ENCODE measurements at places on chromosomes 6 and 20.
A peak's percentile ranks its signal among the peaks of the same experiment; 100 is the strongest.

DNA sequence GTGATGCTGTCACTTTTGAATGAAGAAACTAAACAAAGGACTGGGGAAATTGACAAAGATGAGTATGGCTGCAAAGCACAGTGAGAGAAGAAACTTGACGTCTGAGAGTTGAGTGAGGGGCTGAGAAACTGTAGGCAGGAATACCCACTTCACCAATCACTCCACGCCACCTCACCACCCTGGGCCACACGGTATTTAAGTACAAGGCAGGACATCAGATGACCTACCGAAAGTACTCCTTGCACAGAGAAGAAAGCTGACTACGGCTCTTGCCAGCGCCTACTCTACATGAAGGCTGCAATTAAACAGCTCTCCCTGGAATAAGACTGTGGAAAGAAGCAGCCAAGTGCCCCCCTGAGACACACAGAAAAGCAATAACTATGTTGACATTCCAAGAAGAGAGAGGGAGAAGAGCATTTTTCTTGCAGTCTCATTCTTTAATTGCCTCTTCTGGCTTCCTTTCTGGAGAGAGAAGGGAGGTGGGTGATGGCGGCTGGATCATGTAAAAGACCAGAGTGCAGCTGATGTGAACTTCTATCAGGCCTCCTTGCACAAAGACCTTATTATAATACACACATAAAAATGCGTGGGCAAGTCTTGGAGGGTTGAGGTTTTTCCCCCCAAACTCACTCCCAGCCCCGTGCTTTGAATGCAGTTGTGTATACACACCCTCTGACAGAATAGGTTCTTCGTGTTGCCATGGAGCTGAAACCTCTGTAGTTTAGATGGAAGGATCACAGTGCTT is 44.6 kb downstream of the HIVEP2 start:
- DNase-seq = no peak

GRCh38 chr6:7267071-7267465 is 45.9 kb downstream of the SSR1 start:
- DNase-seq = no peak

GRCh38 chr6:30689985-30690384 is 799 bp downstream of the NRM start:
- no peak for DNase-seq

GRCh38 chr6:113052506-113052905 is 705.4 kb downstream of the RFPL4B start:
- DNase-seq = no peak

GRCh38 chr20:35497780-35498189 is 31.7 kb downstream of the C20orf173 start:
- no peak for DNase-seq

GRCh38 chr6:106510090-106510970 is 119.0 kb downstream of the RTN4IP1 start:
- no peak for DNase-seq

DNA sequence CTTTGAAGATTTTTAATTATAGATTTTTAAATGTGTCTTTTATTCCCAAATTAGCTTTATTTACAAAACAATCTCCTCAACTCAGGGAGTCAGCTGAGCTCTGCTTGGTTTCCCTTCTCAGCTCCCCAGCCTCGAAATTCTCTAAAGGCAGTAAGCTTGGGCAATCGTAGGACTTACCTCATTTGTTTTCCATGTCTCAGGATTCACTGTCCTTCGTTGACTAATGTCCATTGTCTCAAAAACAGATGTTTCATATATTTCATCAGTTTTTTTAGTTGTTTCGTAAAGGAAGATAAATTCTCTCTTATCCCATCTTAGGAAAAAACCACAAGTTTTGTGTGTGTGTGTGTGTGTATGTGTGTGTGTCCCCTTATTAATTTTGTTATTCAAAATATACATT is 102.2 kb upstream of the ADGRF1 start:
- no peak for DNase-seq

GRCh38 chr6:37209461-37210205 is 39.7 kb downstream of the PIM1 start:
- DNase-seq = no peak

DNA sequence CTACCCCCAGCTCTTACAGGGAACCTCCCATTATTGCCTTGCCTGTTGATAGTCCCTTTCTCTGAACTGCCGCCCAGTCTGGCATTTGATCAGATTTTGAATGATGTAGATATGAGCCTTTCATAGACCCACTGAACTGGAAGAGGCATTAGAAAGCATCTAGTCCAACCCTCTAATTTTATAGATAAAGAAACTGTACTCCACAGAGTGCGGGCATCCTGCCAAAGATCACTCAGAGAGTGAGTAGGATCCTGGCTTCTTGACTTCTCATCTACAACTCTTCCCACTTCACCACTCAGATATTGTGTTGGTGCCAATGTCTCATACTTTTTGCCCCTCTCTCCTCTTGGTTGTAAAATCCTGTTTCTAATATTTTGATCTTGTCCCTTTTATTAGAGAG is 179.2 kb upstream of the BMP2 start:
- no peak for DNase-seq

GRCh38 chr6:15152700-15153099 is 93.2 kb upstream of the JARID2 start:
- no peak for DNase-seq

DNA sequence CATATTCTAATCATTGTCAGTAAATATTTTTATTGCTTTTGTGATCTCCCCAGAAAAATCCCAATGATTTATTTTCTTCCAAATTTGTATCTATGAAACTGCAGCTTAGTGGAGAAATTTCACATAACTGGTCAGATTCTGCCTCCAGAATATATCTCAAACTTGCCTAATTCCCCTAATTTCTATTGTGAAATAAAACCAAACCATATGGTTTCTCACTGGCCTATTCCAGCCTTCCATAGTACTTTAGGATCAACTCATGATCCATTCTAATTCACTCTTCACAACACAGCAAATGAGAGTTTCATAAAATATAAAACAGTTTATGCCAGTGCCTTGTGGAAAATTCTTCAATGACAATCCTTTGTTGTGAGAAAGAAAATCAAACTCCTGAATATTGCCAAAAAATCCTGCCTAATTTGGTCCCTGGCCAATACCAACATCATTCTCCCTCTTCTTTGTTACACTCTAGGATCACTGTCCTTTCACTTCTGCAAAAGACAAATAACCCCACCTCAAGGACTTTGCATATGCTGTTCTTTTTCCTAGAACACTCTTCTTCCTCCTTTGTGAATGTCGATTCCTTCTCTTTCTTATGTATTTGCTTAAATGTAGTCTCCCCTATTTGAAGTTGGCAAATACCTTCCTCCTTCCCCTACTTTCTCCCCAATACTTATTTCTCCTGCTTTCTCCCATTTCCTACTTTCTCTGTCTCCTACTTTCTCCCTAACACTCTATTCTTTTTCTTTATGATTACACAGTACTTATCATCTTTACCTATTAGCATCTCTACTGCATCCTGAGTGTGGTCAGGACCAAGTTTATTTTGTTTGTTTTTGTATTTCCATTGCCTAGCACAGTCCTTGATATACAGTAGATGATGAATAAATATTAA is 587.5 kb downstream of the RFPL4B start:
- DNase-seq = no peak

DNA sequence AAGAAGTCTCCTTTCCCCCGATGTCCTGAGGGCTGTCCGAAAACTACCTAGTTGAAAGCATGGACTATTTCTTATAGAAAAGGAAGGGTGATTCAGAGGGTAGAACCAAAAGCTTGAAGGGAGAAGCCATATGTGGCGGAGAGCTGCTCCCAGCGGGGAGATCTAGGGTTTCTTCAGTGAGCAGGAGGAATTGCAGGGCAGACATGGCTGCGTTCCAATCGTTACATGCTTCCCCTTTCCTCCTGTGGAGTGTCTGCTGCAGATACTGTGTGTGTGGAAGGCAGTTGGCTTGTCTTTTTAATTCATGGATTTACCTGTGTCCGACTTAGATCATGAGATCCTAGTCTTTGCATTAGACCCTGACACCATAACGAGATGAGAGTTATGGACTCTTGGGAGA is 799.5 kb downstream of the QKI start:
- no peak for DNase-seq

- no peak for DNase-seq
Observed at GRCh38 chr6:41428996-41429421, 93.6 kb downstream of the NCR2 start.

DNA sequence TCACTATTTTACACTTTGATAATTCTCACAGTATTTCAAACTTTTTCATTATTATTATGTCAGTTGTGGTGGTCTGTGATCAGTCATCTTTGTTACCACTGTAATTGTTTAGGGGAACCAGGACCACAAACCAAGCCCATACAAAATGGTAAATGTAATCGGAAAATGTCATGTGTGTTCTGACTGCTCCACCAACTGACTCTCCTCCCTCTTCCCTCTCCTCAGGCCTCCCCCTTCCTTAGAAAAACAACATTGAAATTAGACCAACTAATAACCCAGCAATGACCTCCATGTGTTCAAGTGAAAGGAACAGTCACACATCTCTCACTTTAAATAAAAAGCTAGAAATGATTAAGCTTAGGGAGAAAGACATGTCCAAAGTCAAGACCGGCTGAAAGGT is 63.8 kb downstream of the GMDS start:
- no peak for DNase-seq

- DNase-seq = no peak
Observed at GRCh38 chr6:90442366-90442765, 144.5 kb downstream of the MAP3K7 start.

DNA sequence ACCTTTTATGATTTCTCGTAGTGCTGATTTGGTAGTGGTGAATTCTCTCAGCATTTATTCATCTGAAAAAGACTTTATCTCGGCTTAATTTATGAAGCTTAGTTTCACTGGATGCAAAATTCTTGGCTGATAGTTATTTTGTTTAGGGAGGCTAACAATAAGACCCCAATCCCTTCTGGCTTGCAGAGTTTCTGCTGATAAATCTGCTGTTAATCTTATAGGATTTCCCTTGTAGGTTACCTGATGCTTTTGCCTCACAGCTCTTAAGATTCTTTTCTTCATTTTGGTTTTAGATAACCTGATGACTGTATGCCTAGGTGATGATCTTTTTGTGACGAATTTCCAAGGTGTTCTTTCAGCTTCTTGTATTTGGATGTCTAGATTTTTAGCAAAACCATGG is 388.7 kb downstream of the UTRN start:
- no peak for DNase-seq

DNA sequence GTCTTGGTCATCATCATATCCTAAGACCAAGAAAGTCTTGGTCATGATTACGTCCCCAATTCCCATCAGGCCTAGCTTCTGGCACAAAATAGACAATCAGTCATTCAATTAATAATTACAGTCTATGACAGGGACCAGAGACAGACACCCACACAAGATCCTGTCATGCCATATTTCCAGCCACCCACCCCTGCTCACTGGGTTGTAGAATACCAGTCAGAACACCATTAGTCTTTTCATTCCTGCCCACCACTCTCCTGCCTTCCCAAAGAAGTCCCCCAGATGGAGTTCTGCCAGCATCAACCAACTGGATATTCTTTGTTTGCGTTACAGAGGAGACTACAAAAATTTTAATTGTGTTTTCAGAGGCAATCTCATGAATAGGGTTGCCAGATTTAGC is 81.0 kb downstream of the BCAS1 start:
- DNase-seq = no peak

- no peak for DNase-seq
Observed at GRCh38 chr20:64228751-64229506, 26.6 kb upstream of the PCMTD2 start.

DNA sequence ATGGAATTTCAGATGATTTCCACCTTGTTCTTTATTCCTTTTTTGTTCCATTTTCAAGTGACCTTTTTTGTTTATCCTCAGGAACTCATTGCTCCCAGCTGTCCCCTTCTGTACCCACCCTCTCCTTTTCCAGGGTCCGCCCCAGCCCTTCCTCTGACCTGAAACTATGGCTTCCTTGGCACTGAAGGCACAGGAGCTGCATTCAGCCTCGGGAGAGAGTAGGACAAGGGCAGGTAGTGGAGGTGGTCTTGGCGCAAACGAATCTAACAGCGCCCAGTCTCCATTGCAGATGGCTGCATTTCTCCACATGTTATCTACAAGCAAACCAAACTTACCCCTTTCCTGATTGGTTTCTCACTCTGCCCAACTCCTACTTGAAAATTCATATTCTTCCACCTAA is 8.8 kb upstream of the ULBP2 start:
- no peak for DNase-seq

- no peak for DNase-seq
Observed at GRCh38 chr6:103784117-103784516, 1075.6 kb downstream of the HACE1 start.

GRCh38 chr6:32439139-32439538 is 548 bp upstream of the HLA-DRA start:
- DNase-seq = no peak

DNA sequence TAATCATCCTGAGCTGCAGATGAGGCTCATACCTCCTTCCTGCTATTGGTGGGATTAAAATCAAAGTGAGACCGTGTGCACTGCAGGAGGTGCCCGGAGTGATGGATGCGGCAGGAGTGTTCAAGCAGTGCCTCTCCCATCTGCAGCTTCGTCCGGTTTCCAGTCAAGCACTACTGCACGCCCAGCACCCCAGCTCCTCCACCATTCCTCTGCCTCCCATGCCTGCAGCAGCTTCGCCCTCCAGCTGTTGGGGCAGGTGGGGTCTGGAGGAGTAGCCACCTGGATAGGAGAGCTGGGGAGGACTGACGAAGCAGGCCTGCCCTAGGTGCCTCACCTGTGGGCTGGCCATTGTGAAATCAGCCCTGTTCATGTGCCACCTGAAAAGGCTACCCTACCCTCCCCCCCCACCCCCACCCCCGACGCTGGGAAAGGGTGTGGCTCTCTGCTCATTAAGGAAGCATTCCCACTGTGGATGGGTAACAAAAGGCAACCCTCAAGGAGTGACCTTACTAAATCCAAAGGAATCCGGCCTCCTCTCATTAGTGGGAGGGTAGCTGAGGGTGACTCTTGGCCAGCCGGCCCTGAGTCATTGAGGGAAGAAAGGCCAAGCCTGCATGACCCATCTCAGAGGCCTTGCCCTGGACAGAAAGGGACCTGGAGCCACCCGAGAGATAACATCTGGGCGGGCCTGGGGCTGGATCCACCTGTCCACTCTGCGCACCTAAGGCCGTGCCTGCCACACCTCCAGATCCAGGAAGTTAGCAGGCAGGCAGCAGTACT is 115.9 kb upstream of the ARMC2 start:
- no peak for DNase-seq

GRCh38 chr20:24960302-24960801 is 11.3 kb downstream of the CST7 start:
- DNase-seq = no peak

- peak; percentile 95 for DNase-seq
Observed at GRCh38 chr6:116557893-116558292, 4.3 kb downstream of the CALHM4 start.

GRCh38 chr6:167757249-167757648 is 69.5 kb upstream of the AFDN start:
- no peak for DNase-seq
